ENCODE measurements at places on chromosomes 7 and 10.

DNA sequence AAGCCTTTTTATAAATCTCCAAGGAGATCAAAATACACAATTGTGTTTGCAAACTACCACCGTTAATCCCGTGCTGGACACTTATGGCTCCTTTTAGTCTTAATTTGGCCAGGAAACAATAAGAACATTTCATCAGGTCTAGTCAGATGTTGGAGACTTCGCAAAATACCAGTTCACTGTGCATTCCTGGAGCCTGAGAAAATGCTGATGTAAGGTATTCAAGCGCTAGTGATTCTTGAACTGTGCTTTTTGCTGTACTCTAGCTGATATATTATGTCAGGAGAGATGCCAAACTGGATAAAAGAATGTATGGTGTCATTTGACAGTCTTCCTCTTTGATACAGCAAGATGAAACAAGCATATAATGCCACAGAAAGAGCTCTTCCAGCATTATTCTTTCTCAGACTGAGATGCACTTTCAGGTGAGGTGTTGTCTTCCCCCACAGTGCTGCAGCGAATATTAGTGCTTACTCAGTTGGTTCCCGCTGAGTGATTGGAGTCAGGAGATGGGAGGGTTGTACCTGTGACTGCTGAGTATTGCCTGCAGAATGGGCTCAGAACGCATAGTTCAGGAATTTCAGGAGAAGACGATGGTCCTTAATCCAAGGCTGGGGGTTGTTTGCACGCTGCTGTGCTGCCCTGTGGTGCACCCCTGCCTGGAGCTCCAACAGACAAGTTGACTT is 59.2 kb downstream of the OGDH start:
- DNase-seq: peak; percentile 87

DNA sequence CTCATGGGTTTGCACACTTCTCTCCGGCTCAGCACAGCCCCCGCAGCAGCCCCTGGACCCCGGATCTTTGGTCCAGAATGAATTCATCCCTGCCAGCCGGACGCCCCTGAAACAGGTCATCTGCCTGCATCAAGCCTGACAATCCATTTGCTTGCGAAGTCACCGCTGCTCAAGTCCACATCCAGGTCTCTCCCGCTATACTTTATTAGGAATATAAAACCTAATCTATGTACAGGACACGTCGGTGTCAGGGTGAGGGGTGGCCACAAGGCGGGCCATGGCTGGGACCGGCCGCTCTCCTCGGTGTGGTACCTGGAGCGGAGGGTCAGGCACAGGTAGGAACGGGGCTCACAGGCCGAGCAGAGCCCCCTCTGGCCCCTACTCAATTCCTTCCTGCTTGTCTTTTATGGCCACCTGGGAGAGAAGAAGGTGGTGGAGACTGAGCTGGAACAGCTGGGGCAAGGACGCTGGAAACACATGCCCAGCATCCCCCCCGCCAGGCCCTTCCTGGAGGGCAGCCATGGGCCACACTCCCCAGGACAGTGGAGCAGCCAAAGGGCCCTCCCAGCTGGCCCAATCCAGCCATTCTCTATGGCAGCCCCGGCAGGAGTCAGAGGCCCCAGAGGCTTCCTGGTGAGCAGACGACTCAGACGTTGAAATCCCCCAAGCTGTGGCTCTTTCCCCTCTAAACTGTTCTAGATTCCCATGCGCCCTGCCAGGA is 5.3 kb downstream of the POLR2J start:
- DNase-seq: no peak

GRCh38 chr7:2166625-2167280 is 66.0 kb downstream of the MAD1L1 start:
- no peak for DNase-seq

GRCh38 chr10:63236113-63236935 is 103.2 kb downstream of the NRBF2 start:
- peak; percentile 92 for DNase-seq

- no peak for DNase-seq
These were observed 260.2 kb downstream of the AUTS2 start for GRCh38 chr7:69858471-69858870.

- no peak for DNase-seq
These were observed 45.5 kb upstream of the RHOBTB1 start for GRCh38 chr10:60989400-60989876.

DNA sequence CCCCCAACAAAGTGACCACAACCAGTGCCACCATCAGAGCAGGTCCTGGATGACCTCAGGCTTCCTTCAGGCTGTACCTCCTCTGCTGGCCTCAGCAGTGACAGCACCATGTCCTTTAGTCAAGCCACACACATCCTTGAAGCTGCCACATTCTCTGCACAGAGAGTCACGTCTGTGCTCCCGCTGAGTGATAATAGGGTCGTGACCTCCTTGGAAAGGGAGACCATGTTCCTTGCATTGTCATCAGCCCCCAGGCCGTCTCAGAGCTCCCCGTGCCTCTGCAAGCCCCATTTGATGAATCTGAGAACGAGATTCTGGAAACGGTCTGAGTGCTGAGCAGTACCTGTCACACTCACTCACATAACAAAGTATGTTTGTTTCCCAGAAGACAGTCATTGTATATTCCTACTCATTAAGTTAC is 106.5 kb upstream of the PRR15 start:
- DNase-seq: peak; percentile 30

DNA sequence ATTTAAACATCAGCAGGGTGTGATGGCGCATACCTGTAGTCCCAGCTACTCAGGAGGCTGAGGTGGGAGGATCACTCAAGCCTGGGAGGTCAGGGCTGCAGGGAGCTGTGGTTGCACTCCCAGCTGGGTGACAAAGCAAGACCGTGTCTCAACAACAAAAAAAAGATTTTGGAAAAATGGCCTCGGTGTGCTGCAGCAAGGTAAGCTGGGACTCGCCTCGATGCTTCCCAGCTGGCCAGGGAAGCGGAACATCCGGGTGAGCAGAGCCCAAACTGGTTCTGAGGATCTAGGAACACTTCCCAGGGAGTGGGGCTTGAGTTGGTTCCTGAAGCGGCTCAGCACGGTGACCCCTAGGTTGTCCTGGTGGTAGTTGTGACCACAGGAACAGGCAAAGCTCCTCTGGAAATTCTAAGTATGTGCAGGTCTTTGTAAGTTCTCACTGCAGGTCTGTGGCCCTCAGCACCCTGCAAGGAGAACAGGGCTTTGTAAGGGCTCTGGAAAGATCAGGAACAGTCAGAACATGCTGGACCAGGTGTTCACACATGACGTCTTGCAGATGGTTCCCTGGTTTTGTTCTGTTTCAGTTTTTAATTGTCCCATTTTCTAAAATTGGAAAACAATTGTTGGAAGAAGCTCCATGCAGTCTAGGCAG is 38.6 kb upstream of the ZMIZ2 start:
- no peak for DNase-seq

- DNase-seq: no peak
These were observed 42.8 kb downstream of the GRB10 start for GRCh38 chr7:50739744-50740435.

DNA sequence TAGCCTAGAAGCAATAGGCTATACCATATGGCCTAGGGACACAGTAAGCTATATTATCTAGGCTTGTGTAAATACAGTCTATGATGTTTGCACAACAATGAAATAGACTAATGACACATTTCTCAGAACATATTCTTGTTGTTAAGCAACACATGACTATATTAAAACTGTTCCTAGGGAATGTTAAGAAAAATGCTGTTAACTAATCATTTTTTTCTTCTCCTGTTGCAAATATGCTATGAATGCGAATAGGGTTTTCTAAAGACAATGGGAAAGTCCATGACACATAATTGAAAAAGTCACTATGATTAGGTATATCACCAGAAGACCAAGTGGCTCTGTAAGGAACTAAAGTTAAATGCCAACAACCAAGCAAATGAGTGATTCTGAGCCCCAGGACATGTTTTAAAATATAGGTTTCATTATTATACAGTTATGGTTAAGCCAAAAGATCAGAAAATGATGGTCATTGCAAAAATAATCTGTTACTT is 454.0 kb upstream of the SORCS1 start:
- DNase-seq: peak; percentile 1

DNA sequence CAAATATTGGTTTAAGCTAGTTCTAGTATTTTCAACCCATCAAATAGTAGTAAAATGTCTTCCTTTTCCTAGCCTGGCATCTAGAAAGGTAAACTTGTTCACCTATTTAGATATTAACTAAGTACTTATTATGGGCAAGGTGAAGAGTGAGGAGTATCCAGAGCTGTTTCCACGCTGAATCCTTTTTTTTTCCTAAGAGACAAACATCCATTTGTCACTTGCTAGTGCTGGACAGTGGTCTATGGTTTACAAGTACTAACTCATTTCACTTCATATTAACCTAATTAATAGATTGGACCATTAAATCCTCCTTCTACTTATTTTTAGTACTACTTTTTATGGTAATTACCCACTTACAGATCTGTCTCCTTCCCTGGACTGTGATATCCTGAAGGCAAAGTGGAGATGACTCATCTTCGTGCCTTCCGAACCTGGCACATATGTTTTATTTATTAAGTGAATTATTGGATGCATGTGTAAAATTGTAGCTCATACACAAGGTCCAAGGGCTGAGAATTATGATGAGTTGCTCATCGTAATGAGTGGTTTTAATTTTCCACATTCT is 159.6 kb upstream of the IGFBP3 start:
- DNase-seq: peak; percentile 56

GRCh38 chr7:115417662-115418061 is 495.8 kb downstream of the MDFIC start:
- no peak for DNase-seq

- DNase-seq: no peak
These were observed 6.9 kb upstream of the BPGM start for GRCh38 chr7:134639683-134640279.

DNA sequence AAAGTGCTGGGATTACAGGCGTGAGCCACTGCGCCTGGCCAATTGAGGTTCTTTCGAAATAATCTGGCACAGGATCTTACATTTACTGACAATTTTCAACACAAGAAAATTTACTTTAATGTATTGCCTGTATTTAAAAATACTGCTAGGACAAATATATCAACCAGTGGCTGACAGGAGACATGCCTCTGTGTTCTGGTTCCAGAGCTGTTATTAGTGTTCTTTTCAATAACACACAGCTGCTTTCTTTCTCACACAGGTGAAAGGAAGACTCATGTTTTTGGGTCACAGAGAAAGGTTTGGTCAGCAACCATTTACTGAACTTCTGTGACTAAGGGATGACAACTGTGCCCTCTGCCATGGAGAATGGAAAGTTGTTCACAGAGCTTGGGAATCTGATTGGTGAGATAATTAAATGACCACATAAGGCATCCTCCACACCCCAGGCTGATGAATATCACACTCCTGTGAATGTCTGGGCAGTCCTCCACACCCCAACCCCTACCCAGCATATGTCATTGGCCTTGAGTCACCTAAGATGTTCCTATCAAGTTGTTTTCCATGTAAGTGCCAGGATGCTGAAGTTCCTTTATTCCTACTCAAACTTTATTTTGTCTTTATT is 180.1 kb downstream of the RAPGEF5 start:
- no peak for DNase-seq

GRCh38 chr7:149284343-149284742 is 22.3 kb downstream of the ZNF783 start:
- DNase-seq: no peak

DNA sequence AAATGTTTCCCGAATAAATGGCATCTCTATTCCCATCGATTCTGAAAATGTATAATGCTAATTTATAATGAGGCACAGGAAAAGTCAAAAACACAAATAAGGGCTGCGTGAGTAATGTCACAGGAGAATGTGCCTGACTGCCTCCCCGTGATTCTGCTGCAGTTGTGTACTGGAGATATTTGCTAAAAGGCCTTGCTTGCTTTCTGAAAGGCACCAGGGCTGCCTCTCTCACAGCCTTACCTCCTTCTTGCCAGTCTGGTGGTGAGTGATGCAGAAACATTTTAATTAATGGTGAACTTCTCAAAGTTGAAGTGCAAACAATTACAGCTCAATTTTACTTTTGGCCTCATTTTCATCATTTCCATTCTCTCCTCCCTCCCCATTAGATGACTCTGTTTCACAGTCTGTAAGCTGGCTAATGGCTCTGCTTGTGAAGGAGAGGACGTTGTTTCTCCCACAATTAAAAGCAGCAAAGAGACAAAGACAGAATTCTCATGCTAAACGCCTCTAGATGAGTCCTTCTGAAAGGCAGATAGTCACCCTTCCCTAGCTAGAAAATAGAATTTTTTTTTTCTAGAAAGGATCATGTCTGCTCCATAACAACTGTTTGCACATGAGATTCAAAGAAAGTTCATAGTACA is 377.6 kb downstream of the MDFIC start:
- DNase-seq: no peak

DNA sequence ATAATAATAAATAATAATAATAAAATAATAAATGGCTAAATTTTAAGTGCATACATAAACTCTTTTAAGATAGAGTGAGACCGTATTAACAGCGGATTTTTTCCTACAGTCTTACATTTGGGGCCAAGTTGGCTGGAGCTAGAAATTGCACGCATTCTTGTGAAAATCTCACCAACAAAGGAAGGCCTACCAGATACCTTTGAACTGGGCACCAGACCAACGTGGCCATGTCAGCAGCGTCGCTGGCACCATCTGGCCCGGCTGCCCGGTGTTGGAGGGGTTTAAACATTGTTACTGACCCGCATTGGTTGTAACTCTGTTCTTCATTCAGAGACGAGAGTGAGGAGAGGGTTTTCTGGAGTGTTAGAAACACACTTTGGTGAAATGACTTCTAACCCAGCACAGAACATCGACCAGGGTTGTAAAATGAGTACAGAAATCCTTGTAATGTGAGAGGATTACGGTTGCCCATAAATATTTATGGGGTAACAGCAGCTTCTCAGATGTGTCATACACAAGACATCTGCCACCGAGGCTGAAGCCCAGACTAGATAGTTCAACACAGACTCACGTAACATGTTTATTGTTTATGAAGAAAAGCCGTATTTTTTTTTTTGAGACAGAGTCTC is 34.6 kb upstream of the UNCX start:
- peak; percentile 73 for DNase-seq

DNA sequence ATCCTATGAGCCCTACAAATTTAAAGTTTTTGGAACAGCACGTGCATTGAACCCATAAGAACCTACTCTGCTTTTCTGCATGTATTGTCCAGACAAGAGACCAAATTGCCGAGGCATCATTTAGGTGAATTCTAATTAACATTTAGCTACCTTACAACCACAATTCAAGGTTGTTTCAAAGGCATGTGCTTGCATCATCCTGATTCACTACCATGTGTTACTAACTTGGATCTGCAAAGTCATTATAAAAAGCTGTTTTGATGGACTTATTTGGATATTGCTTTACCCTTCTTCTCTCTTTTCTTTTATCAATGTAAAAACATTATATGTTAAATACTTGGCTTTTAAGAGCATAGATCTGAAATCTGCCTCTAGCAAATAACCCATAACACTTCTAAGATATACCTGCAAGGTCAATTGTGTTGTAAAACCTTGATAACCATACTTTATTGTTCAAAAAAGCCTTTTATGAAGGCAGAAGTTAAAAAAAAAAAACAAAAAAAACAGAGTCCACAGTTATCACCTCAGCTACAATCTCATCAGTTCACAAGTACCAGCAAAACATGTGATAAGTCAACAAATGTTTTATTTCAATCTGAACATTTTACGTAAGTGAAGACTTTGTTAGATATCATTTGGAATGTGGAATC is 51.9 kb downstream of the CFTR start:
- DNase-seq: no peak

- DNase-seq: no peak
These were observed 166.5 kb downstream of the EGFR start for GRCh38 chr7:55185321-55185802.

Data from fibroblast of skin of right biceps (primary cell).